Cardiac fibroblast (primary cell): ENCODE measurements at places on chromosomes 12 and 14.

DNA sequence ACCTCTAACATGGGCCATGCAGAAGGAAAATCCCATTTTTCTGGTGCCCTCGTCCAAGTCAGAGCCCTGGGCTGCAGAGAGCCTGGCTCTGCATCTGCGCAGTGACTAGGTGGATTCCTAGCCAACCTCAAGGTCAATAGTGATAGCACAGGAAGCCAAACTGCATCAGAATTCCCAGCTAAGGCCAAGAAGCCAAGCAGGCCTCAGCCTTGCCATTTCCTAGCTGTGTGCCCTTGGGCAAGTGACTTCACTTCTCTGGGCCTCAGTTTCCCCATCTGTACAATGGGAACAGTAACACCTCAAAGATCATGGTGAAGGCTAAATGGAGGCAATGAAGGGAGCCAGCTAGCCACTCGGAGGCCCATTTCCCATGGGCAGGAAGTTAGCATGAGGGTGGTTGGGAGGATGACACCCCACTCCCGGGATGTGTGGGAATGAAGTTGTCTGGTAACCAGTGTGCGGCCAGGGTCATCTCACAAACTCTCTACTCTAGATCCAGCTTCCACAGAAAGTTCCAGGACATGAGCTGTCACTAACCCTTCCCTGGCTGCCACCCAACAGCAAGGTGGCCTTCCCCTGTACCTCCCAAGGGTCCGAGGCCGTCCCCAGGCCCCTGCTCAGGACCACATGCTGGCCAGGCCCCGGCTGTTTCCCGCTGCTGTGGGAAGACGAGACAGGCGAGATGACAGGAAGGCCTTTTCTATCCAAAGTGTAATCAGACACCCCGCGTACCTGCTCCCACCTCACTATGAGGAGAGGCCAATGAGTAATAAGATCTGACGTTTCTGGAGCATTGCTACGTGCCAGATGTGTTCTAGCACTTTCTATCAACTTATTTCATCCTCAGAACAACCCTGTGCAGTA lies 125.7 kb downstream of the SCARB1 start:
- DNase-seq = no peak

GRCh38 chr12:122467983-122468382 lies 32.7 kb downstream of the ZCCHC8 start:
- DNase-seq = no peak

DNA sequence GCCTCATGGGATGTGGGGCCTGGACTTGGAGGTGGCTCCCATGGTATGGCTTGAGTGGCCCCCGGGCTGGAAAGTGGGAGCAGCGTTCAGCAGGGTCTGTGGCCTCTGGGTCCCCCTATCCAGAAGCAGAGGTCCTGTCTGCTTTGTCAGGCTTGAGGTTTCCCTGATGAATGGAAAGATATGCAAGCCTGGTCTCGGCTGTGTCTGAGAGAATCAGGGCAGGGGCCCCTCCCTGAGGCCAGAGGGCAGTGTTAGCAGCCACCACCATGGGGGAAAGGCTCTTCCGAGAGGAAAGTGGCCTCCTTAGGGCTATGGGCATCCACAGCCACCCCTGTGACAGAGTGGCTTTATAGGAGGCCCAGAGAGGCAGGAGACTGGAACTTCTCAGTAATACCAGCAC lies 128.2 kb downstream of the VRK1 start:
- DNase-seq = no peak

- DNase-seq = peak; percentile 74
Measured at GRCh38 chr12:68495336-68496070, 115.2 kb upstream of the RAP1B start.

- DNase-seq = no peak
Measured at GRCh38 chr14:37585971-37586796, 8.9 kb downstream of the FOXA1 start.

DNA sequence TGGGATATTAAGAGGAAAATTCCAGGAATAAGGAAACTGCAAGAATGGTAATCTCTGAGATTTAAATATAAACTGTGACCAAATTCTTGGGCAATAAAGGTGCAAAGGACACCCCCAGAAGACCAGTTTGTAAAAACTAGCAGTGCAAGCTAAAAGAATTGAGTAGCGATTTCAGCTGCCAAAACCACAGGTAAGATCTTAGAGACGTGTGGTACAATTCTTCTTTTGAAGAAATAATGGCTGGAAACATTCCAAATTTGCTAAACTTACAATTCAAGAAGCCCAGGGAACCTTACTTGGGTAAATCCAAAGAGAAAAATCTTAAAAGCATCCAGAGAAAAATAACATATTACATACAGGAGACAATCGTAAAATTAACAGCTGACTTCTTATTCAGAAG lies 12.0 kb downstream of the CATSPERB start:
- DNase-seq = no peak

DNA sequence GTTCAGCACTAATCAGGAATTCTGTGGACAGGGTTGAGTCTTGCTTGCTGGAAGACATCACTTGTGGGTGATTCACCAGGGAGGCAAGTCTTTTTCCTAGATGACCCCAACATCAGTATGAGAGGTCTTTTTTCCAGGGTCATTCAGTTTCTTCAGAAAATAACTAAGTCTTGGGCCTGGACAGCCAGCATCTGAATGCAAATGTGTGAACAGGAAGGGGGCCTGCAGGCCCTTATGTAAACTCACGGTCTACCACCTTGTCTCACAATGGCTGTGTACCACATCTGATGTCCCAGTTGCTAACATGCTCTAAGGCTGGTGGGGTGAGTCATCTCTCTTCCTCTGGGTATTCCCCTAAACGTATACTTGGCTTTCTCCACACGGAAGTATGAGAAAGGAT lies 79.2 kb downstream of the HECTD4 start:
- DNase-seq = peak; percentile 93

DNA sequence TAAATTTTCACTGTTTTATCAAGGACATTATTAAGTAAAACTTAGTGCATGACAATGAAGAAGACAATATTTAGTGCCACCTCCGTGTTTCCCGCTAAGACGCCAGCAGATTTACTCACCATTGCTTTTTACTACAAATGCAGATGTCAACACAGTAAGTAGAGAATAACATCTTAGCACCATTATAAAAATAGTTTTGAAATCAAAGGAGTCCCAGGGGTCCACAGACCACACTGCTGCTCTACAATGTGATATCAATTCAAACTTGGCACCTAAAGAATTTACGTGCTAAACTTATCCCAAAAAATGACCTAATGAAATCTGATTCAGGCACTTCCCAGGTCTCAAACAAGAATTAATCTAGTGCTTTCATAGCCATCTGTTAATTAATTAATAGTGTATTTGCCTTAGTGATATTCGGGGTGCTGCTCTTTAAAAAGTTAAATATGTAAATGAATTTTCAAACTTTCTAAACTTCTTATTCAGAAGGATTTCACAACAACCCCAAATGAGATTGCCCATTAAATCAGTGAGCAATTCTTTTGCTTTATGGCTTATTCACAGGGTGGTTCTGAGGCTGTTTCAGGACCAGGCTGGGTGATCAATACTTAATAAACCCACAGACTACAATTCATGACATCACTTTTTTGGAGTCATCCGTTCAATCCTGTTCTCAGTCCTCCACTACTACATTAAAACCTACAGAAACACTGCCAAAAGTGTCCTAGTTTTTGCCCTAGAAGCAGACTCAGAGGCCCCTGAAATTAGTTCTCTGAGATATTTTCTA lies 161.3 kb upstream of the LMNTD1 start:
- no peak for DNase-seq

GRCh38 chr14:43132441-43132840 lies 1374.6 kb downstream of the FSCB start:
- no peak for DNase-seq

DNA sequence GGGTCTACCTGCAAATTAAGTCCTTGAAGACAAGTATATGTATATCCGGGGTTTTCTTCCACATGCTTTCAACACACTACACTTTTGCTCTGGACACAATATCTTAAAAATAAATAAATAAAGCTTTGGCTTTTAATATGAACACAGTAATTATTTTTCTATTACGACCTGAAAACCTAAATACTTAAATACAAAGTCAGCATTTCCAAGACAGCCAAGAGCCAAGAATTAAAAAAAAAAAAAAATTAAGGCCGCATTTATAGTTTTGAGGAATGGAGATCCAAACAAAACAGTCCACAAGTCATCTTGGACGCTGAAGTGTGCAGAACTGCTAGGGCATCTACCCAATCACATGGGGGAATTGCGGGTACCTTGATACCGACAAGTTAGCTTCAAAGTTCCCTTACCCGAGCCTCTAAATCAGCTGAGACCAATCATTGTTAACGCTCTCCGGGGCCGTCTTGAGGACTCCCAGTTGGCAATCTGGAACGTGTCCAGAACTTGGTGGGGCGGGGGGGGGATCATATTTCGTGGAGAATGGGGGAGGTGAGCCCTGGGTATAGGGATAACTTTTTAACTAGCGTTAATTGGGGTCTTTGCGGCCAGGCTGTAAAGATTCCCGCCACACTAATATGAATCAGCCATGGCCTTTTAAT lies 731 bp upstream of the PCNX4 start:
- DNase-seq = peak; percentile 91

- DNase-seq = no peak
Measured at GRCh38 chr12:41242603-41243002, 54.5 kb downstream of the PDZRN4 start.

- DNase-seq = no peak
Measured at GRCh38 chr14:56115976-56116893, 2.0 kb upstream of the PELI2 start.

- DNase-seq = no peak
Measured at GRCh38 chr12:38745601-38746000, 159.8 kb downstream of the CPNE8 start.

DNA sequence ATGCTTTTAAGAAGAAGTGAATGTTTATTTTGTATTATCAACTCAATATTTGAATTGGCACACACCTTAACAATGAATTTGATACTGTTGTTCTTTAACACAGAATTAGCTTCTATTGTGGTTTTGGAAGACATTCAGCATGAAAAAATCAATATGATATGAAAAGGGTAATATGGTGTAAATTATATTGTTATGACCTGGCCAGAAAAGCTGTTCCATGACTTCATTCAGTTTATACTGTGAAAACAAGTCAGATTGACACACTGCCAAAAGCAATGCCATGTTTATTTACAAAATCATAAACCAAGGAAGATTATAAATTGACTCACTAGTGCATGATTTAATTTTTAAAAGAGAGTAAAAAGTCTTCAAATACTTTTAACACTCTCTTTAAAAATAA lies 851.4 kb upstream of the SEL1L start:
- DNase-seq = no peak

DNA sequence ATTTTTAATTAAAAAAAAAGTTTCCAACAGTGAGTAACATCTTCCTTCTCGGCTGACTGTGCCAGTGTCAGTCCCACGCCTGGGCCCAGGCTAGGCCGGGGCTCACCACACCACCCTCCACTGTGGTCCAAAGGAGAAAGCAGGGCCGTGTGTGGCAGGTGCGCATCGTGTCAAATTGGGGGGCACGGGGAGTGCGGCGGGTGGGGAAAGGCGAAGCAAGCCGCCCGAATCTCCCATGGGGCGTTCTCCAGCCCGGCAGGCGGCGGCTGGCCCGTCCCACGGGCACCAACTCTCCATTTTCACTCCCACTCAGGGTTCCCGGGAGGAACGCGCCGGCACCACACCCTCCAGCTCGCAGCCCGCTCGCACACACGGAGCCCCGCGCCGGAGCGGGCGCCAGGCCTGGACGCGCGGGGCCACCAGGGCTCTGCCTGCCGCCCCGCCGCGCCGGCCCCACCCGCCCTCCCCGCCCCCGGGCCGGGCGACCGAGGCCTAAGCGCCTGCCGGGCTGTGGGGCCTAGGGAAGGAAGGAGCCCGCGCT lies 604 bp downstream of the EEA1 start:
- DNase-seq = peak; percentile 44

DNA sequence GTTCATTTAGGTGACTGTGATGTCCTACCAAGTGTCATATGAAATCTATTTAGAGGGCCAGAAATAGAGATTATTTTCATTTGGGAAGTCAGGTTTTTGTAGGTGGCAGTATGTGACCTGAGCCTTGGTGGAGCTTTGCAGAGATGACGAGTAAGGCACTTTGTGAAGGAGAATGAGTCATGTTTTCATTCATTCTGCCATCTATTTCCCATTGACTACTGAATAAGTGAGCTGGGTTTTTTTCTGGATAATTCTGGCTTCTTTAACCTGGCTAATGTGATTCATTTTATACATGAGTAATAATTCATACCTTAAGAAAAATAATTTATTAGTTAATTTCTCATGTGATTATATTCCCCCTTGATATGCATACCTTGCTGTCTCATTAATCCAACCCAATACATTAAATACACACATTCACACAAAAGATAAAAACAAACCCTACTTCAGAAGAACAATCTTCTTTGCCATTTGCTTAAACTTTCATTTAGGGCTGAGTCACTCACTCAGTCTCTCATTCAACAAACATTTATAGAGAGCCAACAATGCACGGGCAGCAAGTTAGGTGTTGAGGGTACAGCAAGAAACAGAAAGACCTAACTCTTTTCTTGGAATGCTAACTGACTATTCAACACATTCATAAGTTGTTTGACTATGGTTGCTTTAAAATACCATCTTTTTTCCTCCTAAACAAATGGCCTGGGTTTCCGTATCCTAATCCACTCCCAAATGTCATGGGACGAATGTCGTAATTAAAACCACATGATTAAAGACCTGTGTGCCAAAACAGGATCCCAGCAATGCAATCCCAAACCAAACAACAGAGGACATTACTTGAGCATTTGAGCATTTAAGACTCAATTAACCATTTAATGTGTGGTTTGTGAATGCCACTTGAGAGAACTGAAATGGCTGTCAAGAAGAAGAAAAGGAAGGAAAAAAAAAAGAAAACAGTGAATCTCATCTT lies 78.0 kb downstream of the KITLG start:
- DNase-seq = peak; percentile 63

DNA sequence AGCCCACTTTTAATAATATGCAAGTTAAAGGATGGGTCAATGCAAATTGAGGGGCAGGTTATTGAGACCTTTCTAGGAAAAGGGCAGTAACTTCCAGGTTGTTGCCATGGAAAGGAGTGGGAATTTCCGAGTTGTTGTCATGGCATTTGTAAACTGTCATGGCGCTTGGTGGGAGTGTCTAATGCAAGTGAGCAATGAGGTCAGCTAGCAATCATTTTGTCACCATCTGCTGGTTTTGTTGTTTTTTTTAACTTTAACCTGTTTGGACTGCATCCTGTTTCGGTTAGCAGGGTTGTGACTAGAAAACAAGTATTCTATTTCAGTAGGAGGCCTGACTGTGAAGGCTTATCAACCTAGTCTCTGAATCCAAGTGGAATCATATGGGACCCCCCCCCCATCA lies 85.8 kb upstream of the TSPAN11 start:
- no peak for DNase-seq

GRCh38 chr12:47216150-47216677 lies 136.5 kb upstream of the AMIGO2 start:
- no peak for DNase-seq

- no peak for DNase-seq
Measured at GRCh38 chr12:118541934-118542333, 165.6 kb downstream of the SUDS3 start.

GRCh38 chr14:35281341-35281740 lies 10.8 kb upstream of the PSMA6 start:
- no peak for DNase-seq

DNA sequence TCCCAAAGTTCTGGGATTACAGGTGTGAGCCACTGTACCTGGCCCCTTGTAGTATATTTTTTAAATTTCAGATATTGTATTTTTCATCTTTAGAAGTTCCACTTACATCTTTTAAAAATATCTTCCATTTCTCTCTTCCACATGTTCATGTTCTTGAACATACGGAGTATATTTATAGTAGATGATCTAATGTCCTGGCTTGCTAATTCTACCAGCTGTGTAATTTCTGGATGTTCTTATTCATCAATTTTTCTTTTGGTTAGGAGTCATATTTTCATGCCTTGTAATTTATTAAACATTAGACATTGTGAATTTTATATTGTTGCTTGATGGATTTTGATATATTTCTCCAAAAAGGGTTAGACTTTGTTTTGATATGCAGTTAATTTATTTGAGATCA lies 30.8 kb downstream of the NTN4 start:
- peak; percentile 33 for DNase-seq
